ENCODE measurements at places on chromosomes 11 and 22. TPM values are rescaled to one million over a fixed set of nuclear protein-coding genes. Genes with fewer than 3 reads are reported as not detected.

DNA sequence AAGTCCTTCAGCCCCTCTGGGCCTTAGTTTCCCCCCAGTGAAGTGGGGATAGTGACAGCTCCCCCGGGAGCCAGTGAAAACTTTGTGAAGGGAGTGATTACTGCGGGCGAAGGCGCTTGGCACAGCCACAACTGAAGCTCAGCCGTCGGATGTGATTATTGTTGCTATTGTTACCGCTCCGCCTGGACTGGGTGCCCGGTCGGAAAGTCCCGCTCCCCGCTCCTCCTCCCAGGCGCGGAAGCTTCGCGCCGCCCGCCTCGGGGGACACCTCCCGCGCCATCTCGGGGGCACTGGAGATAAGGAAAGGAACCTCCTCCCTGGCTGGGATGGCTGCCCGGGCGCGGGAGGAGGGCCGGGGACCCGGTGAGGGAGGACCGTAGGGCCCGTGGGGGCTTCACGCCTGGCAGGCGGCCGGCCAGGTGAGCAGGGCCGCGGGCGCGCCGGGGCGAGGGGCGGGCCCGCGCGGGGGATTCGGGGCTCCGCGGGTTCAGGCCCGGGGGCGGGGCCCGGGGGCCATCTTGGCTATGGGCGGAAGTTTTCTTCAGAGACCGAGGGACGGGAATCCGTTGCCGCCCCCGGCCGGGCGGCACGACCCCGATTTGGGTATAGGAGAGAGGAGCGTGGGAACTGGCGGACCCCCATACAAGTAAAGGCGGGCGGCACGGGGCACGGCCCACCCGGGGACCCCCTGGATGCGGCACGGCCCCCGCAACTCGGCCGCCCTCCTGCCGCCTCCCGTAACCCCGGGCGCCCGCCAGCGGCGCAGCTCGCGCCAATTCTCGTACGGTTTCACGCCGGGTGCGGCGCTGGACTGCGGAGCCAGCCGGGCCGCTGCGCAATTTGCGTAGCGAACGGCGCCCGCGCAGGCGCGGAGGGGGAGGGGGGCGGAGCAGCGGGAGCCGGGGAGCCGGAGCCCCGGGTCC, at the start of gene GPR137:
TSS of gene GPR137 (plus strand) at position 887 of the 923 bp plus-strand sequence. CDS start 677 bp downstream, outside the sequence.
- peak; percentile 90 for DNase-seq

- DNase-seq = no peak
Observed at GRCh38 chr11:125874556-125875124, 12.8 kb upstream of the HYLS1 start.

DNA sequence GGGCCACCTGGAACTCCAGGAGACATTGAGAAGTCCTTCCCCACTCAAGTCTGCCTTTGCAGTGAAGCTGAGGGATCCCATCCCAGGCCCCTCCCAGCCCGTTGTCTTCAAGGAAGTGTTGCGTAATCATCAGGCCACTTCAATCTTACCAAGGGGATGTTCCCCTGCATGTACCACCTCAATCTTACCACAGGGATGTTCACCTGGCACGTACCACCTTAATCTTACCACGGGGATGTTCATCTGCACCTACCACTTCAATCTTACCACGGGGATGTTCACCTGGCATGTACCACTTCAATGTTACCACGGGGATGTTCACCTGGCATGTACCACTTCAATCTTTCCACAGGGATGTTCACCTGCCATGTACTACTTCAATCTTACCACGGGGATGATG, 108.0 kb upstream of the SYN3 start:
- no peak for DNase-seq

The SCUBE1 gene
- total RNA-seq = 0.98 TPM

The LDHAL6A gene
- total RNA-seq = not detected

Measured in breast epithelium (tissue), 4 donors.